ENCODE measurements at places on chromosomes 3 and 15. TPM values are rescaled to one million over a fixed set of nuclear protein-coding genes. Genes with fewer than 3 reads are reported as not detected.

LEKR1 gene
- total RNA-seq: 3.0 TPM

DNA sequence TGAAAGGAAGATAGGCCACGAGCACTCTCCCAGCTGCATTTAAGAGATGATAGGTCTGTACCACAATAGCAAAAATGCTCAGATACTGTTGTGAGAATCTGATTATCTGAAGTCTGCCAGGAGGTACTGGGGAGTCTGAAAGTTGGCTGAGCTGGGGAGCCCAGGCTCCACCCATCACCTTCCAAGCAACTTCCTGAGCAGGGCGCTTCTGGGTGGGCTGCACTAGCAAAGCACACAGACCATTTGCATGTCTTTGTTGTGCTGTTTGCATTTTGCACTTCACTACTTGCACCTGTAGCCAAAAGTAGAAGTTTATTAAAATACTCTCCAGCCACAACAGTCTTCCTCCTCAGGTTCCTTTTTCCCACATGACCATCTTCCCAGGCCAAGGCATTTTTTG is 133.2 kb downstream of the ALDH1A2 start:
- H3K27ac ChIP-seq: no peak overlapping the region
- no peaks in the 10 kb centered on the region for H3K4me1 ChIP-seq
- no peaks in the 10 kb centered on the region for H3K36me3 ChIP-seq
- H3K4me3 ChIP-seq: no peak overlapping the region
- peaks cover 13% of the 10 kb centered on the region for H3K27me3 ChIP-seq
- no peak for DNase-seq

ZBBX gene
- not detected for total RNA-seq

GRCh38 chr15:45637552-45638033 is 2.8 kb downstream of the SQOR start:
- H3K27ac ChIP-seq: peak overlapping the region; percentile 79
- H3K27me3 ChIP-seq: no peaks in the 10 kb centered on the region
- H3K4me3 ChIP-seq: peak overlapping the region; percentile 81
- peaks cover 63% of the 10 kb centered on the region for H3K4me1 ChIP-seq
- DNase-seq: peak; percentile 36

- H3K4me1 ChIP-seq: peaks cover 3% of the 10 kb centered on the region
- H3K36me3 ChIP-seq: no peaks in the 10 kb centered on the region
- no peak for DNase-seq
Observed at GRCh38 chr3:24020036-24020691, 75.1 kb downstream of the NR1D2 start.

GRCh38 chr15:58992181-58992580 is 4.7 kb downstream of the RNF111 start:
- peak overlapping the region; percentile 67 for H3K27ac ChIP-seq
- H3K27me3 ChIP-seq: no peaks in the 10 kb centered on the region
- H3K36me3 ChIP-seq: peaks cover 7% of the 10 kb centered on the region
- H3K4me3 ChIP-seq: no peak overlapping the region
- peaks cover 49% of the 10 kb centered on the region for H3K4me1 ChIP-seq

- peak overlapping the region; percentile 4 for H3K4me3 ChIP-seq
- H3K4me1 ChIP-seq: peaks cover 23% of the 10 kb centered on the region
- DNase-seq: peak; percentile 23
- peaks cover 29% of the 10 kb centered on the region for H3K27me3 ChIP-seq
- H3K36me3 ChIP-seq: no peaks in the 10 kb centered on the region
- no peak overlapping the region for H3K27ac ChIP-seq
Observed at GRCh38 chr15:65077981-65078352, 1.4 kb downstream of the KBTBD13 start.

GATM gene
- total RNA-seq: 5.3 TPM

DNA sequence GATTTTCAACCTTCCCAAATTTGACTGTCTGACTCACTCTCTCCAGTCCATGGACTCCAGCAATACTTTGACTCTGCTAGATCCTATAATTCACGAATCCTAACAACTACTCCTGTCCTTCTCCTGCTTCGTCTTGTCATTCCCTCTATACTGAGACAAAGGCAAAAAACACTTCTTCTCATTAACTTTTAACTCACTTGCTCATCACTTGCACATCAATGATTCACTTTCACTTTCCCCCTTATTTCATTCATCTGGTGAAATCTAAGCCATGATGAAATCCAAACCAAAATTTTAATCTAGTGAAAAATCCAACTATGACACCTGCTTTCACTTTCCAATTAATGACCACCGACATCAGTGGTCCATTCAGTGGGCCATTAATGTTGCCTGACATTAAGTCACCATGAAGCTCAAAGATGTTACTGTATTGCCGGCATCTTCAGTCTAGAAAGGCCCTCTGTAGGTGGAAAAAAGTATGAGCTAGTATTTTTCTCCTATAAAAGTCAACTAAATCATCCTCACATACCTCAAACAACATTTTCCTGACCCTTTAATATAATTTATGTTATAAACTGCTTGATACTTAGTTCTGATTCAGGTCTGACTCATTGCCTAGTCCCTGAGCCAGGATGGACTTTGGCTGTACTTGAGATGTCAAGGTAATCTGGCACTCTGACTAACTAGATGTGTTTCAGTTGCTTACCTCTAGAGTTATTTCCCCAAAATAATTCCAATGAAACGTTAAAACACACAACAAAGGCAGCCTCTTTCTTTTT is 158.6 kb downstream of the CNTN6 start:
- no peak for DNase-seq
- no peaks in the 10 kb centered on the region for H3K27me3 ChIP-seq
- no peaks in the 10 kb centered on the region for H3K4me1 ChIP-seq
- H3K4me3 ChIP-seq: no peak overlapping the region
- no peak overlapping the region for H3K27ac ChIP-seq

GOLGA8J gene
- total RNA-seq: 0.36 TPM

GRCh38 chr3:150005243-150006112 is 34.8 kb upstream of the PFN2 start:
- peaks cover 2% of the 10 kb centered on the region for H3K27me3 ChIP-seq
- no peak overlapping the region for H3K27ac ChIP-seq
- no peaks in the 10 kb centered on the region for H3K36me3 ChIP-seq
- no peaks in the 10 kb centered on the region for H3K4me1 ChIP-seq
- DNase-seq: no peak

ZNF774 gene
- 0.42 TPM for total RNA-seq

DNA sequence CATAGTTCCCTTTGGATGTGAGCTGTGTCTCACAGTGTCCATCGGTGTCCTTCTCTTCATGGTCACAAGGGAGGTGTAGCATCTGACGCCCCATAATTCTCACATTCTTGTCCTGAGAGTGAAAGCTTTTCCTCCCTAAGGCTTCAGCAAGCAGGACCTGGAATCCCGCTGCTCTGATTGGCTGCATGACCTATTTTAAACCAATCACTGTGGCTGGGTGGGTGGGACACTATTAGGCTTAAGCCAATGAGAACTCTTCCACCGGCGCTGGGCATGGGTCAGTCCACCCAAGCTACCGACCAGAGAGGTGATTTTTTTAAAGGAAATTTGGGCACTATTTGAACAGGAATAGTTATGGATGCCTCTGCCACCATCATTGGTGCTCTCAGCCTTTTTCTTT is 385.9 kb downstream of the MFSD1 start:
- no peaks in the 10 kb centered on the region for H3K4me1 ChIP-seq
- DNase-seq: no peak
- no peak overlapping the region for H3K4me3 ChIP-seq
- H3K36me3 ChIP-seq: no peaks in the 10 kb centered on the region

- DNase-seq: no peak
- H3K36me3 ChIP-seq: no peaks in the 10 kb centered on the region
- H3K27ac ChIP-seq: peak overlapping the region; percentile 18
Observed at GRCh38 chr3:128416578-128417211, 50.0 kb downstream of the DNAJB8 start.

CCR1 gene
- 0.55 TPM for total RNA-seq

- no peak overlapping the region for H3K4me3 ChIP-seq
- no peaks in the 10 kb centered on the region for H3K4me1 ChIP-seq
- no peak overlapping the region for H3K27ac ChIP-seq
Observed at GRCh38 chr15:37893309-37893708, 41.1 kb upstream of the TMCO5A start.

HAUS2 gene
- 19.1 TPM for total RNA-seq

- peaks cover 49% of the 10 kb centered on the region for H3K27me3 ChIP-seq
- no peak for DNase-seq
- H3K4me1 ChIP-seq: peaks cover 3% of the 10 kb centered on the region
- H3K36me3 ChIP-seq: no peaks in the 10 kb centered on the region
- H3K27ac ChIP-seq: no peak overlapping the region
Observed at GRCh38 chr15:53197426-53197839, 407.3 kb upstream of the ONECUT1 start.

DNA sequence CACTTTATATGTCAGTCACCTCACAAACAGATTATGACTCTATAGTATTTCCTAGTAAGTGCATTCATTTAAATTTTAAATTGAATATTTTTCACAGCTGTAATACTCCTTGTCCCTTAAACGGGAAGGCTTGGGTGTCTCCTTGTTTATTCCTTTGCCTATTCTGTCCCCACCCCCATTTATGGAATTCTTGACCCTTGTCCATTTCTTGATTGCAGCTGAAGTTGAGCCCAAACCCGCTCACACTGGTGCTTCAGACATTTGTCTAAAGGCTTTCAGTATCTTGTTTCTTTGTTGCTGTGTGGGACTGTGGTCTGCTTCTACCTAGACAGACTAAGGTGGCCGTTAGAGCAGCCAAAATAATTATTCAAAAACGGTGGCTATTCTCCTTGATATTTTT is 449.7 kb downstream of the FOXP1 start:
- no peak for DNase-seq
- H3K27me3 ChIP-seq: no peaks in the 10 kb centered on the region
- H3K4me1 ChIP-seq: peaks cover 47% of the 10 kb centered on the region
- H3K27ac ChIP-seq: peak overlapping the region; percentile 98
- no peaks in the 10 kb centered on the region for H3K36me3 ChIP-seq

DNA sequence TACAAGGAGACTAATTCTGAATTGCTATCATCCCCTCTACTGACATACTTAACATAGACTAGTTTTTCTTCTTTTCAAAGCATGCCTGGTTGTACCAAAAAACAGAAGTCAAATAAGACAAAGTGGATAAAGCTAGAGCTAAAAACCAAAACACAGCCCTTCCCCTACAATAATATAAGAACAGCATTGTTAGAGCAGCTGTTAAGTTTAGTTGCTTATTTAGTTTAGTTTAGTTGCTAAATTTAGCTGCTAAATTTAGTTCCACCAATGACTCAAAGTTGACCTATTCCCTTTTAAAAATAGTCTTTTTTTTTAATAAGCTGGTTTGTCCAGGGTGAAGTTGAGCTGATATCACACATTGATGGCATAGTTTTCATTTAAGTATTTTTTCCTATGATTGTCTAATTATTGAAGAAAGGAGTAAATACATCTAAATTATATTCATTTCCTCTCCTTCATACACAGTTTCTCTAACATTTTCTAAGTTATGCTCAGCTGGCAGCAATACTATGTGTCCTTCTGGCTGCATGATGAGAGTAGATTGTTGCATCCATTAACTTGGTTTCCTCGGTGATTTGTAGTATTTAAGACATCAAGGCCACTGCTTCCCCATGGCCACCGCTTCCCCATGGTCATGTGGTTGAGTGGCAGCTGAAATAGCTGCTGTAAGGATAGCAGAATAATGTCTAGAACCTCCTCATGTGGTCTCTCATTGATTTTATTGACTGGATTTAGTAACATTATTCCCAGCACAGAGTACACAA is 718.6 kb upstream of the NECTIN3 start:
- H3K27ac ChIP-seq: no peak overlapping the region
- peaks cover 3% of the 10 kb centered on the region for H3K27me3 ChIP-seq
- DNase-seq: no peak

PLS1 gene
- 3.2 TPM for total RNA-seq

GRCh38 chr3:141044695-141045641 is 6.2 kb upstream of the SPSB4 start:
- peaks cover 34% of the 10 kb centered on the region for H3K27me3 ChIP-seq
- H3K4me3 ChIP-seq: no peak overlapping the region
- DNase-seq: no peak
- H3K27ac ChIP-seq: no peak overlapping the region

MEGF11 gene
- not detected for total RNA-seq

CDCP1 gene
- total RNA-seq: not detected

DNA sequence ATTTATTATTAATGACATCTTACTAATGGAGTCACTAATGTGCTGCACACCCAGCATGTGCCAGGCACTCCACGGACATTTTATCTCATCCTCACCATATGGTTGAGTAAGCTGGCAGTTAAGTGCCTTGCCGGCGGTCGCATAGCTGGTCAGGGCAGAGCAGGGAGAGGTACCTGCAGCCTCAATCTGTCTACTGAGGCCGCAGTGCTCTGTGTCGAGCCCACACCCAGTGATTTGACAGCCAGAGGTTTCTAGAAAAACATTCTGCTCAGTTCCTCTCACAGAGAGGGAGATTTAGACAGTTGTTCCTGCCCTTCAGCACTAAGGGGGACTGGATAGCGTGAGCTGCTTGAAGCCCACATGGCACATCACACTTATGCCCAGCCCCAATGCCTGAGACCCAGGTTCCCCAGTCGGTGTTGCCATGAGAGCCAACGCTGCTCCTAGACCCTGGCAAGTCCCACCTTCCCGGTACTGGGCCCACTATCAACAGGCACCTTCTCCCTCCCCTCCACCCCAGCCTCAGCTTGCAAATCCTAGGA is 2.6 kb downstream of the LIPC start:
- no peaks in the 10 kb centered on the region for H3K36me3 ChIP-seq
- no peak overlapping the region for H3K27ac ChIP-seq
- H3K27me3 ChIP-seq: no peaks in the 10 kb centered on the region
- no peaks in the 10 kb centered on the region for H3K4me1 ChIP-seq
- DNase-seq: no peak
- no peak overlapping the region for H3K4me3 ChIP-seq

DNA sequence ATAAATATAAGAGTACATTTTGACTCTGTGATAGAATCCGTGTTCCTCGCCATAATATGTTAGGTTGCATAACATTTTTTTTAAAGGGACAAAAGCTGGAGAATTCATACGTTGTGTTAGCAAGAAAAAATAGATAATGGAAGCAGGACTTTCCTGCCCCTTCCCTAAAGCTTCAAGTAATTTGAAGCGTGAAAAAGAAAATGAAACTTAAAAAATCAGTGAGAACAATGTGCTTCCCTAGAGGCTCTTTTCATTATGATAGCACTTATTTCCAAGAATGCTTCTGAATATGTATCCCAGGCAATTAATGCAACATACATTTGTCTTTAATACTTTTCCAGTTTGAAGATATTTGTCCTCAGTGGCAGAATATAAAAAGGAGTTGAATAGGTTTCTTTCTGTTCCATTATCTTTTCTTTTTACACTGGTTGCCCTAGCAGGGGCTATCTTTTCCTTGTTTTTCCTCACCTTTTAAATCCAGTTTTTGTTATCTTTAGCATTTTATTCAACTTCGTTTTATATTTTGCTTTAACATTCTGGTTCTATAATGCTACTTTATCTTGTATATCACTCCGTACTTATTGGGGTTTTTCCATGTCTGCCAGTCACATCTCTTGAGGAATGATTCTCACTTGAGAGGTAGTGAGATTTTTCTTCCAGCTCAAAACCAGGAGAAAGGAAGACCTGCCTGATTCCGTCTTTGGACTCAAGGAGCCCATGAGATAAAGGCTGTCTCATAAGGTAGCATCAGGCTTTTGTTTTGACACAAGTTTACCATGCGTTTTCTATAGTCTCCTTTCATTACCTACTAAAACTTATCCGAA is 113.8 kb downstream of the MBNL1 start:
- peaks cover 26% of the 10 kb centered on the region for H3K4me1 ChIP-seq
- H3K4me3 ChIP-seq: peak overlapping the region; percentile 73
- H3K27me3 ChIP-seq: no peaks in the 10 kb centered on the region
- H3K36me3 ChIP-seq: peaks cover 38% of the 10 kb centered on the region
- H3K27ac ChIP-seq: peak overlapping the region; percentile 76
